ENCODE measurements at places on chromosomes 6 and 20.

GRCh38 chr20:54276577-54277169, 68.8 kb downstream of the PFDN4 start:
- no peak for DNase-seq

- no peak for DNase-seq
These were observed 79.6 kb downstream of the TTLL2 start for GRCh38 chr6:167404385-167405049.

GRCh38 chr20:35432430-35432735, 5.6 kb downstream of the GDF5 start:
- DNase-seq = no peak

DNA sequence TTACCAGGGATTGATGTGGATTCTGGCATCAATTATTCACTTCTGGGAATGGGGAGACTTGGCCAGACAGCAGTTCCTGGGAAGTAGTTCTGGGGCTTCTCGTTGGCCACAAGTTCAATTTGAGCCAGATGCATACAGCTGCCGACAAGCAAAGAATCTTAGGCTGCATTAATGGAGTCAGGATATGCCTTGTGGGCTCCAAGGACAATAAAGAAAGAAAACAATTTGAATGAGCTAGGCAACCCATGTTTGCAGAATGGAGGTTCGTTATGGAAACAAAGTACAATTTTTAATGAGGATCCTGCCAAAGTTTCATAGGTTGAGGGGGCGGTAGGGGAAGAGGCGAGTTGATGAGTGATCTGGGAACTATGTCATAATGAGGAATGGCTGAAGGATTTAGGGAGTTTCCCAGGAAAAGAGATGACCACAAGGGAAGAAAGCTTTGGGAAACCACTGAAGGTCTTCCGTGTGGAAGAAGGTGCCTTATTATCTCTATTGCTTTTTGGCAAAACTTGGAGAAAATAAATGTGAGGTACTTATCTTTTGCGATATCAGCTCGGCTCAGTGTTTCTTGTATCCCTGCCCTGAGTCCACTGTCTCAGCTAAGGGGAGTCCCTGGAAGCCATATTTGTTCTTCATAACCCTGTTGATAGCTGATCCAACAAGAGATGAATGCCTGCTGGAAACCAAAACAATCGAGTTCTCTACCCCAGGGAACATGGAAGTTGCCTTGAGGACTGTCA, 181.0 kb upstream of the ZNF217 start:
- no peak for DNase-seq

GRCh38 chr6:137036566-137037300, 8.0 kb downstream of the IL20RA start:
- DNase-seq = no peak

GRCh38 chr20:23520185-23520584, 29.3 kb downstream of the CST8 start:
- no peak for DNase-seq

- DNase-seq = no peak
These were observed 8.3 kb downstream of the MDGA1 start for GRCh38 chr6:37689381-37689780.

- DNase-seq = no peak
These were observed 26.8 kb upstream of the EDN1 start for GRCh38 chr6:12263403-12263802.

GRCh38 chr6:43880236-43881137, 110.5 kb downstream of the VEGFA start:
- DNase-seq = no peak

DNA sequence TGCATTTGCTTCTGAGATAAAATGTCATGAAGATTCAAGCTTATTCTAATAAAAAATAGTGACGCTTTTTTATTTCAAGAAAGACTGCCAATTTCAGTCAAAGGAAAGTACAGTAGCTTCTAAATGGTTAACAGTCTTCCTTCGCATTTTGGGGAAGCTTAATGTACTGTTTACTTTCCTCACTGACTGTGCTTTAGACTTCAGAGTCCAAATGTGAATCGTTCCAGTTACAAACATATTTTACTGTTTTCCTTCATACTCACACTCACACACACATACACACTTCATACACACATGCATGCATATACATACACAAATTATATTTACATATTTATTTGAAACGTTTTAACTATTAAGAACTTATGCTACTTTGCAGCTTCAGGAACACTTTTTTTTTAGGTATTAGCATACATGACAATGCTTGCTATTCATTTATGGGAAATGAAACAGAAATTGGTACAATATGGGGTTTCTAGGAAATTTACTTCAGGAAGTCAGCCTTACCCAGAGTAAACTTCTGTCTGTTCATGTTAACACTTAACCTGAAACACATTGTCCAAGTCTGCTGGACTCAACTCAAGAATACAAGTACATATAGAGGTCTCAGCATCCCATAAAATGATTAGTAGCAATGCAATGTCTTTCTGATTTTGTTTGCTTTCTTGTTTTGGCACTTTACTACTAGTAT, 145.4 kb downstream of the RPS12 start:
- DNase-seq = no peak

- no peak for DNase-seq
These were observed 50.4 kb downstream of the RIN2 start for GRCh38 chr20:19808498-19808897.

- DNase-seq = peak; percentile 94
These were observed 118.5 kb downstream of the SNX5 start for GRCh38 chr20:17849901-17850683.

- DNase-seq = peak; percentile 77
These were observed 109.3 kb upstream of the FAM83B start for GRCh38 chr6:54737247-54737646.

- DNase-seq = no peak
These were observed 196.2 kb upstream of the THEMIS start for GRCh38 chr6:128097009-128097408.

- no peak for DNase-seq
These were observed 46.4 kb downstream of the HEBP2 start for GRCh38 chr6:138450445-138450844.

DNA sequence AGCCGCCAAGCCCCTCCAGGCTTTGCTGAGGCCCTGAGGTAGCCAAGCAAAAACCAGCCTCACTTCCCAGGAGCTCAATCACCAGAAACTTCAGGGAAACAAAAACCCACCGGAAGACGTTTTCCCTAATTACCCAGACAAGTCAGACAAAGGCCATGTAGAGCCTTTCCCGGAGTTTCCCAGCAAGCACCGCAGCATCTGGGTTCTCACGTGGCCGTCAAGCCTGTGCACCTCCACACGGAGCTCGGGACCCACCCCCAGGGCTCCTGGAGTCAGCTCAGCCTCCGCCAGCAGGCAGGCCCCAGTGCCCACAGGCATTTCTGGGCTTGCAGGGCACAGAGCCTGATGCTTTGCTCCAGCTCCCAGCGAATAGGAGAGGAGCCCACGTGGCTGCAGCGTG, 10.1 kb upstream of the MRGBP start:
- no peak for DNase-seq

DNA sequence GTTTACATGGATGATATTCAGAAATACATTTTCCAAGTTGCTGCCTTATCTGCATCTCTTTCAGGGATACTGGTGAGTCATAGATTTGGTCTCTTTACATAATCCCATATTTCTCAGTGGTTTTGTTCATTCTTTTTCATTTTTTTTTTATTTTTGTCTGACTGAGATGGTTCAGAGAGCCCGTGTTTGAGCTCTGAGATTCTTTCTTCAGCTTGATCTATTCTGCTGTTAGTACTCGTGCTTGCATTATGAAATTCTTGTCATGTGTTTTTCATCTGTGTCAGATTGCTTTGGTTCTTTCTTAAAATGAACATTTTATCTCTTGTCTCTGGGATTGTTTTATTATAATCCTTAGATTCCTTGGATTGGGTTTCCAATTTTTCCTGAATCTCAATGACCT, 317.3 kb downstream of the DOK5 start:
- no peak for DNase-seq

DNA sequence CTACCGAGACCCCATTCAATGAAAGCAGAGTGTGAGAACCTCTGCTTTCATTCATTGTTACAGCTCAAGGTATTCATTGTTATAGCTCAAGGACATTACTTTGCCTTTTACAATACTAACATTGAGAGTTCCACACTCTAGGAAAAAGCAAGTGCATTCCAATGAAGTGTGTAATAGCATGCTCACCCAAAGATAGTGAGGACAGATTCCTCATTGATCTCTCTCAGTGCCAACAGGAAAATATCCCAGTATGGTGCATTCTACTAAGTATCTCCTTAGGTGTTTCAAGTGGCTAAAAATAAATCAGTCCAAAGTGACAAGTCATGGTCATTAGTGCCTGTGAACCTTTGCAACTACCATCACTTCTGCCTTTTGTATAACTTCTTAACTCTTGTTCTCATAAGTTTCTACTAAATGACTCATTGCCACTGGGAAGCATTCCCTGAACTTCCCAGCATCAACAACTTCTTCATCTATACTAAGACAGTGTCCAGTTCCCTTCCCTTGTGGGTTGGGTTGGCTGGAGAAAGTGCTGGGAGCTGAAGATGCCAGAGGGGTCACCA, 140.7 kb upstream of the STXBP5 start:
- no peak for DNase-seq

DNA sequence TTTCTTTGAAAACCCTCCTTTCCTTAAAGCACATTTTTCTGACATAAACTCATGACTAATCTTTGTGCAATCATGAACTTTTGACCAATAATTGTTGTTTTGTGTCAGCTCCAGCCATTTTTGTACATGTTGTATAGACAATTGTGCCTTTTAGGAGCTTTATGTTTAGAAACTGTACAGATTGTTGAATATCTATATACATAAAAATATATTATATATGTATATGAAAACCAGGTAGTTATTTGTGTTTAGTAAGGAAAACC, 125.7 kb upstream of the EDN1 start:
- no peak for DNase-seq

- DNase-seq = no peak
These were observed 838.0 kb downstream of the DHX35 start for GRCh38 chr20:39800111-39800510.

DNA sequence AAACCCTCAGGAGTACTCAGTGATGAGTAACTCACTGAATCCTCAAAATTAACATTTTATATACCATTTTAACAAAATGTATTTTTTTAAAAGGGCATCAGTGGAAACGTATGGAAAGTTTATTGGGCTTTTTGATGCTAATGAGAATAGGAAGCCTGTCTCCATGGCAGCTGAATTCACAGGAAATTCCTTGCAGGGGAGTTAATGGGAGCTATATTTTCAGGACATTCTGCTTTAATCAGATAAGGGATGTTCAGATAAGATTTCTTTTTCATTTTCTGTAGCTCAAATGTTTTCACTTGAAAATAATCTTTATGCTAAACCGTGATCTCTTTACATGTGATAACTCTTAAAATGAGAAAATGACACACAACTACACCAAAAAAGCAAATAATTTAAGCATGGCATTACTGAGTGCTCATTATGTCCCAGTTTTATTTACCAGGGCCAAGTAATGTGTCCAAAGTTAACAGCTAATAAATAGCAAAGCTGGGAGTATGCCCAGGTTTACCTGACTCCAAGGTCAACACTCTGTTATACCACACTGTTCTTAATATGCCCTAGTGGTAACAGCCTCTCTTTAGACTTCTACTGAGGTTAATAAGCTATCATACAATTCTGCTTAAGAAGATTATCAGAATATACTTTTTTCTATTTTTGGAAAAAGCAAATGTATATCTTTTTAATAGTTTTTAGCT, 348.1 kb downstream of the GRIK2 start:
- no peak for DNase-seq

GRCh38 chr6:35500782-35501181, 3.9 kb upstream of the TEAD3 start:
- DNase-seq = no peak

GRCh38 chr6:85078058-85078457, 313.7 kb upstream of the TBX18 start:
- DNase-seq = no peak

GRCh38 chr6:33192671-33193602, 670 bp upstream of the COL11A2 start:
- DNase-seq = no peak

GRCh38 chr6:39416728-39417127, 94.2 kb upstream of the KCNK16 start:
- DNase-seq = no peak

DNA sequence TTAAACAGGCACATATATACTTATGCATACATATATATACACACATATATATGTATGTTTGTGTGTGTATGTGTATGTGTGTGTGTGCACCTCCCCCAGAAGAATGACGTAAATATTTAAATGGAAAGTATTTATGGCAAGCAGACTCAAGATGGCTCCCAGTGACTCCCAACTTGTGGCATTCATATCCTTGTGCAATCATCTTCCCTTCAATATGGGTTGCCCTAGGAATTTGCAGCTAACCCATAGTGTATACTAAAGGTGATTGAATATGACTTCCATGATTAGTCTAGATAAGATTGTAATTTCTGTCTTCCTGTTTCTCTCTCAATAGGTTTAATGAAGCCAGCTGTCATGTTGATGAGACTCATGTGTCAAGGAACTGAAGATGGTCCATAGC, 127.6 kb downstream of the TRDN start:
- no peak for DNase-seq

- no peak for DNase-seq
These were observed 47.5 kb downstream of the PDYN start for GRCh38 chr20:1946442-1946761.

- no peak for DNase-seq
These were observed 119.2 kb downstream of the NFATC2 start for GRCh38 chr20:51423290-51423667.

- DNase-seq = no peak
These were observed 288.5 kb upstream of the STXBP5 start for GRCh38 chr6:146915671-146916127.

DNA sequence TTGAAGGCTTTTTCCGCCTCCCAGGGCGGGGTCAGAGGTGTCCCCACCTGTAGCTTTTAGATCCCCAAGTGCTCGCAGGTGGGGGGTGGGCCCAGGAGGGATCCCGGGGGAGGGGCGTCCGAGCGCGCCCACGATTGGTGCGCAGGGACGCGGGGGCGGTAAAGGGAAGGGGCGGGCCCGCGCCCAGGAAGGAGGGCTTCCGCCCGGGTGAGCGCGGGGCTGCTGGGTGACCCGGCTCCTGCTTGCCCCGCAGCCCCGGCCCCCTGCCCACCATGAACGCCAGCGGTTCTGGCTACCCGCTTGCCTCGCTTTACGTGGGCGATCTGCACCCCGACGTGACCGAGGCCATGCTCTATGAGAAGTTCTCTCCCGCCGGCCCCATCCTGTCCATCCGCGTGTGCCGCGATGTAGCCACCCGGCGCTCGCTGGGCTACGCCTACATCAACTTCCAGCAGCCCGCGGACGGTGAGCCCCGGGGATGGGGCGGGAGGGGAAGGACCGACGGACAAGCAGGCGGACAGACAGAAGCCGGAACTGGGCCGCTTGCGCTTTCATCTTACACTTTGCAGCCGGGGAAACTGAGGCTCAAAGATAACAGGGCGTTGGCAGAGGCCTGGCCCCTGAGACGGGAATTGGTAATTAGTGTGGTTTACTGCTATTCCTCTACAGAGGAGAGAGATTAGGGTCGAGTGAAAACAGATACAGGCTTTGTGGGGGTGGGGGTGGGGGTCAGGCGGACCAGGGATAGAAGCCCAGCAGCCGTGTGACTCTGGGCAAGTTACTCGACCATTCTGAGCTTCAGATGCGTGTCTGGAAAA, at the start of gene PABPC1L:
TSS of gene PABPC1L (plus strand) at position 189 of the 818 bp plus-strand sequence. CDS start at position 273, 84 bp downstream.
- peak; percentile 88 for DNase-seq

GRCh38 chr6:79813854-79814709, 133.3 kb downstream of the ELOVL4 start:
- DNase-seq = peak; percentile 83

Data from posterior vena cava (tissue), 2 donors.